ENCODE measurements at places on chromosomes 7 and 10. TPM values are rescaled to one million over a fixed set of nuclear protein-coding genes. Genes with fewer than 3 reads are reported as not detected.
A peak's percentile ranks its signal among the peaks of the same experiment; 100 is the strongest.

CHAT gene
- total RNA-seq, result not detected

ACBD7 gene
- not detected for total RNA-seq

THSD7A gene
- total RNA-seq, result 1.6 TPM

ACSM6 gene
- total RNA-seq, result not detected

GNGT1 gene
- total RNA-seq, result not detected

AKR1C4 gene
- not detected for total RNA-seq

ZNF488 gene
- total RNA-seq, result 0.05 TPM

HGF gene
- total RNA-seq, result 2.3 TPM

CYP3A4 gene
- not detected for total RNA-seq

- peak; percentile 30 for DNase-seq
These were observed 43.0 kb downstream of the SCRN1 start for GRCh38 chr7:29946428-29947186.

- no peak for DNase-seq
These were observed 25.1 kb downstream of the TSPAN12 start for GRCh38 chr7:120832803-120833202.

DNA sequence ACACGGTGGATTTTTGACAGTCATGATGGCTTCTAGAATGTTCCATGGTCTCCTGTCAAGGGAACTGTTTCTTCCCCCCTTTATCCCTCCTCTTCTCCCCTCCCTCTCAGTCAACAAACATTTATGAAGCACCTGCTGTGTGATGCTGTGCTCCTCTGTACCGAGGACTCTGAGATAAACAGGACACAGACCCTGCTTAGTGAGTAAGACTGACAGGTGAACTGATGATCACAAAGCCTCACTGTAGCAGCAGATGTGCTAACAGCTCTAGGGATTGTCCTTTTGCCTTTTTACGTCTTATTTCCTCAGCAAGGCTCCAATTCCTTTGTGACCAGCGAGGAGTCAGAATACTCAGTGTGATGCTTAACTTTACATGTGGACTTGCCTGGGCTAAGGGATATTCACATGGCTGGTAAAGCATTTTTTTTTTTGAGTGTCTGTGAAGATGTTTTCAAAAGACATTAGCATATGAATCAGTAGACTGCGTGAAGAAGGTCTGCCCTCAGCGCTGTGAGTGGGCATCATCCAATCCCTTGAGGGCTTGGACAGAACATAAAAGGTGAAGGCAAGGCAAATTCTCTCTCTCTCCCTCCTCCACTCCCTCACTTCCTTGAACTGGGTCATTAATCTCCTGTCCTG lies 170.1 kb downstream of the ADRA2A start:
- no peak for DNase-seq

- DNase-seq, result no peak
These were observed 5.8 kb upstream of the UPP1 start for GRCh38 chr7:48083114-48083830.

DNA sequence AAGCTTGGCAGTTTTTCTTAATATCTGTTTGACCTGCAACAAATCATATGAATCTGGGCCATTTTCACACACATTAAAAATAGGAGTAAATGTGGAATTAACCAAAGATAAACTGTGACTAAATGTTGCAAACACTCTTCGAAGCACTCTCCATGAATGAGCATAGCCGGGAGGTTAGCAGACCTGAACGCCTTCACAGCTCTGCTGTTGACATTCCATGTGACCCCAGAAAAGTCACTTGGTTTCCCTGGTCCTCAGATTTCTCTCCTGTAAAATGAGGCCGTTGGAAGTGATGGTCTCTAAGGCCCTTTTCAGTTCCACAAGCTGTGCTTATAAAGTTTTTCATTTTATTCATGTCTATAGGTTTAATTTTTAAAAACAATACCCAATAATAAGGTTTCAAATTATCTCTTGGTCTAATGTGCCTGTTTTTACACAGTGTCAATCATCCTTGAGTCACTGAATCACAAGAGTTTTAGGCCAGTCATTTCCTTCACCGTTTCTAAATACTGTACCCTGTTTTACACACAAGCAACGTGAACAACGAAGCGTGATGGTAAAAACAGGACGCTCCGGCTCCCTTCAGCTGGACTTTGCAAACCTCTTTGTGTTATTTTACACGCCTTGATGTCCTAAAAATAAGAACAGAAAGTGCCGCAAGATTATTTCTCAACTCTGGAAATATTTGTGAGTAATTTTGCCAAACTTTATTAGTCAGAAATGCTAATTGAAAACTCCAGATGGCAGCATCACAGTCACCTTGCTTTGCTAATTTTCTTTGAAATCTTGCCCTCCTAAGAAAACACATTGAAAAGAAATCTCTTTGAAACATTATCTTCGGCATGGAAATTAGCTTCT lies 38.6 kb upstream of the MET start:
- no peak for DNase-seq

GRCh38 chr10:116878123-116878522 lies 28.8 kb downstream of the ENO4 start:
- no peak for DNase-seq

DNA sequence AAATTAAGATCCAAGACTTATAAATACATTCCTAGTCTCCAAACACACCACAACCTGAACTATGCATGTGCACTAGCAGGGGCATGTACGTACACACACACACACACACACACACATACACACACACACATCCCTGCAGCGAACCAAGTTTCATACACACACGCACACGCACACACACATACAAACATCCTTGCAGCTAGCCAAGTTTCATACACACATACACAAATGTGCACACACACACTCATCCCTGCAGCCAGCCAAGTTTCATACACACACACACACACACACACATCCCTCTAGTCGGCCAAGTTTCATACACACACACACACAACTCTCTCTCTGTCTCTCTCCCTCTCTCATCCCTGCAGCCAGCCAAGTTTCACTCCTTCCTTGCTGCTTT lies 82.7 kb upstream of the WIPF3 start:
- no peak for DNase-seq

GRCh38 chr10:31883397-31883796 lies 45.2 kb downstream of the ARHGAP12 start:
- no peak for DNase-seq

DNA sequence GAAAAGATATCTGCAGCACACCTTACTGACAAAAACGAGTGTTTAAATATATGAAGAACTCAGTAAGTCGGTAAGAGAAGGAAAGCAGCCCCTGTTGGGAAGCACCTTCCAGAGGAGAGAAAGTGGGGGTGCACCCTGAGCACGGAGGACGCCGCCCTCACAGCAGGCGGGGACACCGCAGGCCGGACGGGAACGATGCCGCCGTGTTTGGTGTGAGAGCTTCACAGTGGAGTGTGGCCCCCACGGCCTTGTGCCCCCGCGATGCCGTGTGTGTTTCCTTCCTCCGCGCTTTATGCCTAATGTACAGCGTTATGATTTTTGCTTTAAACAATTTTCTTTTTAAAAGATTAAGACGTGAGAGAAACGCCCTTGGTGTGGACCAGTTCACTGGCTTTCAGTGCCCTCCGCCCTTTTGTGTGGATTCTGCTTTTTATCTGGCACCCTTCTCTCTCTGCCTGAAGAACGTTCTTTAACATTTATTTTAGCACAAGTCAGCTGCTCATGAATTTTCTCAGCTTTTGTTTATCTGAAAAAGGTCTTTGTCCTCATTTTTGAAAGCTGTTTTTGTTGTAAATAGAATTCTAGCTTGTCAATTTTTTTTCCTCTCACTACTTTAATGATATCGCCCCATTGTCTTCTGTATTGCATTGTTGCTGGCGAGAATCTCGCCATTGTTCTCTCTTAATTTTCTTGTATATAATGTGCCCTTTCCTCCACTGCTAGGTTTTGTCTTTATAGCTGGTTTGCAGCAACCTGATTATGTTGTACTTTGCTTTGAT lies 110.7 kb downstream of the INPP5A start:
- DNase-seq, result peak; percentile 12

GRCh38 chr10:70137927-70138883 lies 5.6 kb upstream of the AIFM2 start:
- DNase-seq, result no peak

GRCh38 chr10:71218046-71218650 lies 5.8 kb downstream of the UNC5B start:
- DNase-seq, result no peak

- DNase-seq, result no peak
These were observed 54.9 kb downstream of the JAZF1 start for GRCh38 chr7:28125431-28126409.

- no peak for DNase-seq
These were observed 2.4 kb downstream of the KCNH2 start for GRCh38 chr7:150975536-150976319.

DNA sequence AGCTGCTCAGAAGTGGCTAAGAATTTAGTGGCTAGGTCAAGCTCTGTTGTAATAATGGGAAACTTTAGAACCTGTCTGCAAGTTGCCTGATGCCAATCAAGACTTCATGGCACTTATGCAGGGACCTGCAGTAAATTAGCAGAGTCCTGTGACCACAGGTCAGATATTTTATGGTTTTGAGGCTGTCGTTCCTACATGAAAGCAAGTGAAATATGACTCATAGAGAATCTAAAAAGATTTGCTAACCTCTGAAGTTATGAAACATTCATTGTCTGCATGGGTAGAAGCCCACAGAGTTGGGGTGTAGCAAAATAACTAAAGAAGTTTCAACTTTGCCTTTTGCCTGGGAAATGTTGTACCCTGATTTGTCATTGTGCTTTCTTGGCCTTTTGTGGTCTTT lies 32.3 kb downstream of the SLC39A12 start:
- DNase-seq, result no peak

GRCh38 chr10:124459395-124459794 lies 2.2 kb upstream of the LHPP start:
- DNase-seq, result no peak

- DNase-seq, result no peak
These were observed 87.8 kb upstream of the SLC26A5 start for GRCh38 chr7:103533761-103534160.

- no peak for DNase-seq
These were observed 68.0 kb upstream of the TNS3 start for GRCh38 chr7:47649919-47650318.

GRCh38 chr7:91344911-91345310 lies 80.7 kb downstream of the FZD1 start:
- no peak for DNase-seq

DNA sequence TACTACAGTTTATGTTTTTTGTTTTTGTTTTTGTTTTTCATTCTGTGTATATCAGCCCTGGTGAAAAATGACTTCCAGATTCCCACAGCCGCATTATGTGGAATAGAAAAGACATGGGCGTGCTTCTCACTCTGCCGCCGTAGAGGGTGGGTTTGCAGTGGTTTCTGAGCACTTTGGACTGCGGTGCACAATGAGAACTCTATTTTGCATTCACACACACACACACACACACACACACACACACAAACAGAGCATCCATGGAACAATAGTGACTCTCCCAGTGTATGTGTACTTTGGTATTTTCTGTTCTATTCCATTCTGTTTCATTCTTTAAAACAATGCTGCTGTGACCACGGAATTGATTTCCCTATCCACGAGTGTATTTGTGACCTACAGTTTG lies 657.3 kb upstream of the FOXK1 start:
- DNase-seq, result no peak

GRCh38 chr10:122445904-122446303 lies 8.5 kb upstream of the ARMS2 start:
- DNase-seq, result no peak
